ENCODE measurements at places on chromosomes 2 and 18. TPM values are rescaled to one million over a fixed set of nuclear protein-coding genes. Genes with fewer than 3 reads are reported as not detected.

GRCh38 chr2:241314226-241315092, 1.0 kb downstream of the HDLBP start:
- H3K4me1 ChIP-seq: peaks cover 25% of the 10 kb centered on the region
- DNase-seq: peak; percentile 59
- H3K27ac ChIP-seq: peak overlapping the region; percentile 98
- peak overlapping the region; percentile 58 for H3K4me3 ChIP-seq

- no peaks in the 10 kb centered on the region for H3K36me3 ChIP-seq
- no peak overlapping the region for H3K4me3 ChIP-seq
- peaks cover 8% of the 10 kb centered on the region for H3K27me3 ChIP-seq
- no peak overlapping the region for H3K27ac ChIP-seq
Measured at GRCh38 chr2:233708942-233709341, 3.8 kb upstream of the UGT1A5 start.

- H3K4me1 ChIP-seq: peaks cover 83% of the 10 kb centered on the region
- peak overlapping the region; percentile 11 for H3K4me3 ChIP-seq
- H3K36me3 ChIP-seq: no peaks in the 10 kb centered on the region
- peak; percentile 61 for DNase-seq
Measured at GRCh38 chr2:219522111-219523030, 8.1 kb downstream of the ASIC4 start.

DNA sequence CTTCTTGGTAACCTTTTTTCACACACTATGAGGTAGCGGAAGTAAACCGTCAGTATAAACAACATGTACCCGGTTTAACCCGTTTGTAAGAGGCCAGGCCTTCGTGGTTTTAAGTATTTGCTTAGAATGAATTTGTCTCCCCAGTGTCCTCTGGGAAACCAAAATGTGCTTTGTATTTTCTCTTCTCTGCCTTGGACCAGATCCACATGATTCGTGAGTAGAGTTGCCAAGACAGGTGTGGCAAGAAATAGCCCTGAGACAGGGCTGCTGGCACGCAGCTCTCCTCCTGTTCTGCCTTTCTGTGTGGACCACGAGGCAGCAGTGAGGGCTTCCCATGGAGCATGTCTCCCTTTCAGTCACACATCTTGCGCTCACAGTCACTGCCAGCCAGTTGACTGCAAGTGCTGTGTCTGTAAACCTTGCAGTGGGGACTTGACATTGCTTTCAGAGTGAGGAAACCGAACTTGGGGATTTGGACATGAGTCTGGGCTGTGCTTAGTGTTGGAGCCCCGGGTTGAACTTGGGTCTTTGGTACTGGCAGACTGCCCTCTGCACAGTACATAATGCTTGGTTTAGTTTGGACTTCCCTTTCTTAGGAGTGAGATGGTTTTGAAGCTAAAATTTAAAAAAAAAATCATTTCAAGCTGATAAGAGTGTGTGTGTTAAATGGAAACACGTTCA, 19.1 kb downstream of the BCL2L11 start:
- no peak overlapping the region for H3K4me3 ChIP-seq
- no peaks in the 10 kb centered on the region for H3K4me1 ChIP-seq
- peaks cover 7% of the 10 kb centered on the region for H3K36me3 ChIP-seq
- no peaks in the 10 kb centered on the region for H3K27me3 ChIP-seq
- DNase-seq: no peak

DNA sequence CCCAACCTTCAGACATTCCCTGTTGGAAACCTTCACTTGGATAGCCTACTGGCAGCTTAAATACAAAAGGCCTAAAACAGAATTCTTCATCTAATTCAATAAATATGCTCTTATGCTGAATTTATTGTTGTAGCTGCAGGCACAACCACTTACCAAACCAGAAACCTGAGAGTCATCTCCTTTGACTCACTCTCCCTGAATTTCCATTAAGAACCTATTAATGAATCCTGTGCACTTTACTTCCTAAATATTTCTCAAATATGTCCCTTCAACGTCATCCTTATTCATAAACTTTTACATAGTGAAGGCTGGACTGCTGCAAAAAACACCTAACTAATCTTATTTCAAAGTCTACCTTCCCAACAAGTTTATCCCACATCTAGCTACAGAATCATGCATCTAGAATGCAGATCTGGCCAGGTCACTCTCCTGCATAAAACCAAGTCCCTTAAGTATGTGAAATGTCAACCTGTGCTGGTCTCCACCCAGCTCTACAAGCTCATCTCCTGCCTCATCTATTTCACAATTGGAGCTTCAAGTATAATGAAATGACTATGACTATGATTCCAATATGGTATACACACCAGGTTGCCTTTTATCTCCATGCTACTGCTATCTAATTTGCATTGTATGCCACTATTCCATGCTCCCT, 354.2 kb downstream of the ZEB2 start:
- H3K4me3 ChIP-seq: no peak overlapping the region
- no peaks in the 10 kb centered on the region for H3K27me3 ChIP-seq
- no peaks in the 10 kb centered on the region for H3K4me1 ChIP-seq
- no peak for DNase-seq

GRCh38 chr2:236918545-236918944, 167.1 kb upstream of the COPS8 start:
- no peak overlapping the region for H3K4me3 ChIP-seq
- H3K36me3 ChIP-seq: no peaks in the 10 kb centered on the region
- H3K4me1 ChIP-seq: no peaks in the 10 kb centered on the region
- peak overlapping the region; percentile 50 for H3K27ac ChIP-seq

GRCh38 chr2:144452989-144453336, 67.0 kb downstream of the ZEB2 start:
- peak; percentile 49 for DNase-seq
- H3K27me3 ChIP-seq: no peaks in the 10 kb centered on the region
- peak overlapping the region; percentile 11 for H3K4me3 ChIP-seq
- H3K4me1 ChIP-seq: peaks cover 62% of the 10 kb centered on the region
- H3K27ac ChIP-seq: peak overlapping the region; percentile 83

GRCh38 chr2:219641390-219642068, 14.1 kb downstream of the SLC4A3 start:
- H3K27ac ChIP-seq: peak overlapping the region; percentile 64
- no peak for DNase-seq
- no peaks in the 10 kb centered on the region for H3K36me3 ChIP-seq
- H3K4me3 ChIP-seq: no peak overlapping the region
- H3K27me3 ChIP-seq: no peaks in the 10 kb centered on the region

DNA sequence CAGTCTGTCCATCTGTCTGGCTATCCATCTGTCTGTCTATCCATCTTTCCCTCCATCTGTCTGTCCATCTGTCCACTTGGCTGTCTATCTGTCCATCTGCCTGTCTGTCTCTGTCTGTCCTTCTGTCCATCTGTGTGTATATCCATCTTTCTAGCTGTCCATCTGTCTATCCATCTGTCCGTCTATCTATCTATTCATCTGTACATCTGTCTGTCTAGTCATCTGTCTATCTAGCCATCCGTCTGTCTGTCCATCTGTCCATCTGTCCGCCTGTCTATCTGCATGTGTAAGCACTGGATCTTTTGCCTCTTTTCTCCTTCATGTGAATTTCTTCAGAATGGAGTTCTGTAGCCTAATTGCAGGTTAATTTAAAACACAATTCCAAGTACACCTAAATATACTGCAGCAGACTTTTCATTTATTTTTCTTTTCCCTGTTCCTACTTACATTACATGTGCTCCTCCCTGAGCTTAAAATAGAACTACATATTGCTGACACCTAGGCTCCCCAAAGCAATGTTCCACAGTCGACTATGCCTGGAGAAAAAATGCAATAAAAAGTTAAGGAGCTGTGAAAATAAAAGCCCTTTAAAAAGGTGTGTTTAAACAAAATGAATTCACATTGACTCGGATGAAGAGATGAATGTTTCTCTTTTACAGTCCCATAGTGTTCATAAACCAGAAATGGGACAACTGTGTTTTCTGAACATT, 37.4 kb upstream of the TXNDC2 start:
- H3K27me3 ChIP-seq: peaks cover 5% of the 10 kb centered on the region
- H3K4me1 ChIP-seq: peaks cover 5% of the 10 kb centered on the region
- DNase-seq: no peak
- no peak overlapping the region for H3K4me3 ChIP-seq

GRCh38 chr18:9559253-9559652, 55.1 kb downstream of the PPP4R1 start:
- no peak for DNase-seq
- H3K4me1 ChIP-seq: no peaks in the 10 kb centered on the region
- peaks cover 86% of the 10 kb centered on the region for H3K36me3 ChIP-seq
- no peak overlapping the region for H3K27ac ChIP-seq
- H3K4me3 ChIP-seq: no peak overlapping the region

GRCh38 chr2:232532419-232532818, 6.5 kb downstream of the CHRND start:
- no peak overlapping the region for H3K4me3 ChIP-seq
- H3K4me1 ChIP-seq: no peaks in the 10 kb centered on the region
- H3K27me3 ChIP-seq: no peaks in the 10 kb centered on the region
- H3K36me3 ChIP-seq: no peaks in the 10 kb centered on the region
- no peak overlapping the region for H3K27ac ChIP-seq
- DNase-seq: no peak

DNA sequence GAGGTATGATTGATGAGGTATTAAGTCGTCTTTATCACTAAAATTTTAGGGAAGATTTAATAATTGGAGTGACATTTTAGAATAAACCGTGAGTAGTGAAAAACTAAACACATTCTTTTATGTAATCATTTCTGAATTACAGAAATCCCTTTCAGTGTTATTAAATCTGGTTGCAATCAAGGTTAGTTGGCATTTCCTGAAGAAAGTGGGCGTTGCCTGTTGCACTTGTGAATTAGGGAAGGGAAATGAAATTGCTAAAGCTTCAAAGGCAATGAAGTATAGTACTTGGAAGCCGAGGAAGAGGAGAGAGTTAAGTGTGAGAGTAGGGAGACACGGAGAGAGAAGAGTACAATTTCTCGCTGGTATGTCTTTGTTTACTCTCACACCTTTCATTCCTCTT, 274.5 kb downstream of the SLC8A1 start:
- no peak overlapping the region for H3K4me3 ChIP-seq

DNA sequence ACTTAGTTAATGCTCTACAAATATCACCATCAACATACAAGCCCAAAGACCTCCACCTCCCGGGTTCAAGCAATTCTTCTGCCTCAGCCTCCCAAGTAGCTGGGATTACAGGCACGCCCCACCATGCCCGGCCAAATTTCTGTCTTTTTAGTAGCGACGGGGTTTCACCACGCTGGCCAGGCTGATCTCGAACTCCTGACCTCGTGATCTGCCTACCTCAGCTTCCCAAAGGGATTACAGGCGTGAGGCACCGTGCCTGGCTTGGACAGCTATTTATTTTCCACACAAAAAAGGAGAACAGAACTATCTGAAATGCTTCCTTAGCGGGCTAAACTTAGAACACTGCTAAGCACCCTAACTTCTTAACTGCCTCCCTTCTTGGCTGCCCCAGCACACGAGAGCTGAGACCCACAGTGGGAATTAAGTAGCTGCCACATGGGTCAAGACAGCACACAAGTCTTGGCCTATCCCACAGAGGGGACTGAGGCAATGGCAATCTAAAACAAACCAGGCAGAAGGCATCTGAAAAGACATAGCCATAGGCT, 24.8 kb downstream of the CYTIP start:
- no peaks in the 10 kb centered on the region for H3K27me3 ChIP-seq
- H3K4me3 ChIP-seq: no peak overlapping the region
- no peak overlapping the region for H3K27ac ChIP-seq
- DNase-seq: no peak
- no peaks in the 10 kb centered on the region for H3K36me3 ChIP-seq

DNA sequence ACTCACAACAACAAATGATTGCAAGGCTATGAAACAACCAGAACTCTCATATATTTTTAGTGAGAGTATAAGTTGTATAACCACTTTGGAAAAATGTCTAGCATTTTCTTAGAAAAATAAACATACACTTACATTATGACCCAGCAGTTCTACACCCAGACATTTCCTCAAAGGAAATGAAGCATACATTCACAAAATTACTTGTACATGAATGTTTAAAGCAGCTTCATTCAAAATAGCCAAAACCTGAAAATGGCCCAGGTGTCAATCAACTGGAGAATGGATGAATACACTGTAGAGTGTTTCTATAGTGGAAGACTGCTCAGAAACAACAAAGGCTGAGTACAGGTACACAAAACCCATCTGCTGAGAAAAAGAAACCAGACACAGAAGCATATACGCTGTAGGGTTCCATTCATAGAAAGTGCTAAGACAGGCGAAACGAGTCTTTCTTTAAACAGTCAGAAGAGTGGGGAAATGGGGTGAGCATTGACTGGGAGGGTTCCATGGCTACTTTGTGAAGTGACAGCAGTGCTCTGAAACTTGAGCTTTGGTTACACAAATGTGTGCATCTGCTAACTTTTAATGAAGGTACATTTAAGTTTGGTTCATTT, 799.0 kb downstream of the DCDC2C start:
- no peak overlapping the region for H3K27ac ChIP-seq
- H3K4me3 ChIP-seq: no peak overlapping the region
- no peak for DNase-seq
- H3K27me3 ChIP-seq: no peaks in the 10 kb centered on the region
- H3K4me1 ChIP-seq: peaks cover 9% of the 10 kb centered on the region
- no peaks in the 10 kb centered on the region for H3K36me3 ChIP-seq

GRCh38 chr18:23661735-23662308, 889 bp downstream of the ANKRD29 start:
- no peak for DNase-seq
- no peak overlapping the region for H3K27ac ChIP-seq
- no peaks in the 10 kb centered on the region for H3K36me3 ChIP-seq
- peaks cover 57% of the 10 kb centered on the region for H3K27me3 ChIP-seq
- peak overlapping the region; percentile 51 for H3K4me3 ChIP-seq

- no peak overlapping the region for H3K27ac ChIP-seq
- no peaks in the 10 kb centered on the region for H3K27me3 ChIP-seq
- peaks cover 33% of the 10 kb centered on the region for H3K4me1 ChIP-seq
- DNase-seq: no peak
Measured at GRCh38 chr2:217079165-217079564, 219.3 kb upstream of the TNP1 start.

DNA sequence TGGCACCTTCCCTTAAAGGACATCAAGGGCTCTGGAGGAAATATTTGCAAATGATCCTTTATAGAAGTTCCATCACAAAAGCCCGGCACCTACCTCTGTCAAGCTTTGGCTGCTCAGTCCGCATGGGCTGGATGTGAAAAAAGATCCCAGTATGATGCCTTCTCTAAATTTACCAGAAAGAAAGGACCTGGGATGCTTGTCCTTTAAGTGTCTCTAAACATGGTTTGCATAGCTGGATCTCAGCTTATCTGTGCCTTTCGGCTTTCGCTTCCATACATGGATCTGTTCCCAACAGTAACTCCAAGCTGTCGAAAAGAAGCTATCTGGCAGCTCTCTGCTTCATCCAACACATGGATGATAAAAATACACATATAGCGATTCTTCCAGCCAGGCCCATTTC, 60.4 kb upstream of the SLC8A1 start:
- H3K27ac ChIP-seq: peak overlapping the region; percentile 100
- H3K4me1 ChIP-seq: peaks cover 12% of the 10 kb centered on the region
- peak; percentile 71 for DNase-seq
- peak overlapping the region; percentile 71 for H3K4me3 ChIP-seq
- no peaks in the 10 kb centered on the region for H3K27me3 ChIP-seq
- peaks cover 6% of the 10 kb centered on the region for H3K36me3 ChIP-seq

GRCh38 chr2:135386993-135387392, 144.0 kb downstream of the ZRANB3 start:
- no peak overlapping the region for H3K27ac ChIP-seq
- no peaks in the 10 kb centered on the region for H3K36me3 ChIP-seq
- no peaks in the 10 kb centered on the region for H3K4me1 ChIP-seq
- DNase-seq: no peak
- no peak overlapping the region for H3K4me3 ChIP-seq

DNAH7 gene
- total RNA-seq: 0.42 TPM

HOXD12 gene
- not detected for total RNA-seq

CDCA7 gene
- 24.2 TPM for total RNA-seq

SCG2 gene
- total RNA-seq: 0.07 TPM

POTEF gene
- total RNA-seq: 11.0 TPM

IL36RN gene
- total RNA-seq: not detected

TCF23 gene
- total RNA-seq: not detected

COL6A3 gene
- 4.1 TPM for total RNA-seq

G6PC2 gene
- not detected for total RNA-seq

CRYGD gene
- not detected for total RNA-seq

All from cardiac muscle cell (in vitro differentiated cells and primary cell).